ENCODE measurements at places on chromosomes 3 and 15. TPM values are rescaled to one million over a fixed set of nuclear protein-coding genes. Genes with fewer than 3 reads are reported as not detected.

The ATP8B4 gene
- total RNA-seq = not detected

- peaks cover 24% of the 10 kb centered on the region for H3K4me1 ChIP-seq
- H3K4me3 ChIP-seq = no peak overlapping the region
- DNase-seq = no peak
- H3K27me3 ChIP-seq = no peaks in the 10 kb centered on the region
Measured at GRCh38 chr3:16051691-16052090, 122.8 kb upstream of the GALNT15 start.

DNA sequence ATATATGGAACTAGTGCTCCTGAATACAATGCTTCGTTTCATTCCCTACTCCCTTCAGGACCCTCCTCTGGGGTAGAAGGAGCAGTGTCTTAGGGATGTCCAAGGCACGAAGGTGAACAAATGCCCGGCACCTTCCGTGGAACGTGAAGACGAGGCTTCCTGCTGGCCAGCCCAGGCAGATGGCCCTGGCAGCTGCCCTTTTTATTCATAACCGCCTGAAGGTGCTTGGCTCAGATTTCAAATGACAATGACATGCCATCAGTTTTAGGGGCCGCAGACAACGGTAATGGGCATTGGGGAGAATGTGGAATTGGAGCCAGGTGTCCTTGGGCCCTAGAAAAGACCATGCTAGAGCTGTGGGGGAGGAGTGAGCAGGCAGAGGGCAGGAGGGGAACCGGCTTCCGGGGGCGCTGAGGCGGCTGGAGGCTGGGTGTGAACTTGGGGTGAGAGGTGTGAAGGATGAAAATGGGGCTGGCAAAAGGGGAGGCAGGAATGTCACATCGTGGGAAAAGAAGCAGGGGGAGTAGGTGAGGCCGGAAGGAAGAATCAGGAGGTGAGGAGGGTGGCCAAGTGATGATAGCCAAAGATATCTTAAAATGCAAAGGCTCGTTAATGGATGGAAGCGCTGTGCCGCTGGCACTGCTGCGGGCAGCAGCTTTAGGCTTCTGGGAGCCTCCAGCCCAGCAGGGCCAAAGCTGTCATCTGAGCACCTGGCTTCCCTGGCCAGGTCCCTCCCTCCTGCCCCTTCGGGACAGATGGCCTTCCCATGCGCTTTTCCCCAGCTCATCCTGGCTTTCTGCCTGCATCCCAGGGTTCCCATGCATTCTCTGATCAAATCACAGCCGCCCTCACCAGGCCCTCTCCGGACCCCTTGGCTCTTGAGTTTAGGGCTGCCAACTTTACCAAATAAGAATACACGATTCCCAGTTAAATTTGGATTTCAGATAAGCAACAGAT lies 93.7 kb downstream of the TMEM266 start:
- no peaks in the 10 kb centered on the region for H3K36me3 ChIP-seq
- H3K4me3 ChIP-seq = no peak overlapping the region
- no peak overlapping the region for H3K27ac ChIP-seq
- DNase-seq = no peak
- H3K4me1 ChIP-seq = peaks cover 13% of the 10 kb centered on the region
- no peaks in the 10 kb centered on the region for H3K27me3 ChIP-seq

- no peak for DNase-seq
- no peak overlapping the region for H3K4me3 ChIP-seq
- H3K27ac ChIP-seq = no peak overlapping the region
- H3K27me3 ChIP-seq = no peaks in the 10 kb centered on the region
- no peaks in the 10 kb centered on the region for H3K36me3 ChIP-seq
Measured at GRCh38 chr3:195613468-195614069, 29.8 kb upstream of the APOD start.

DNA sequence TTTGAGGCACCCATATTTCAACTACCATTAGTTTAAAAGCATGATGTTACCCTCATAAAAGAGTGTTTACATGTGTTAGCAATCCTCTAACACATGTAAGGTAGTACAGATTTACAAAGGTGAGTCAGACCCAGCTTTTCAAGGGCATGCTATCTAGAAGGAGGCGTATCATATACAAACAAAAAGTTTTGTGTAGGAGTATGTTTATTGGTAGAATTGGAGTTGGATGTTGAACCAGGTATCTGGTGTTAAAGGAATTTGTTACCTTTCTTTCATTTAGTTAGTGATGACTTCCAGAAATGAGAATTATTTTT lies 2.4 kb downstream of the HACD3 start:
- H3K27me3 ChIP-seq = no peaks in the 10 kb centered on the region
- H3K27ac ChIP-seq = 0 out of 2 replicates have a peak overlapping the region, but pooled peaks have one; percentile 18
- peaks cover 34% of the 10 kb centered on the region for H3K4me1 ChIP-seq
- peaks cover 27% of the 10 kb centered on the region for H3K36me3 ChIP-seq
- H3K4me3 ChIP-seq = no peak overlapping the region

DNA sequence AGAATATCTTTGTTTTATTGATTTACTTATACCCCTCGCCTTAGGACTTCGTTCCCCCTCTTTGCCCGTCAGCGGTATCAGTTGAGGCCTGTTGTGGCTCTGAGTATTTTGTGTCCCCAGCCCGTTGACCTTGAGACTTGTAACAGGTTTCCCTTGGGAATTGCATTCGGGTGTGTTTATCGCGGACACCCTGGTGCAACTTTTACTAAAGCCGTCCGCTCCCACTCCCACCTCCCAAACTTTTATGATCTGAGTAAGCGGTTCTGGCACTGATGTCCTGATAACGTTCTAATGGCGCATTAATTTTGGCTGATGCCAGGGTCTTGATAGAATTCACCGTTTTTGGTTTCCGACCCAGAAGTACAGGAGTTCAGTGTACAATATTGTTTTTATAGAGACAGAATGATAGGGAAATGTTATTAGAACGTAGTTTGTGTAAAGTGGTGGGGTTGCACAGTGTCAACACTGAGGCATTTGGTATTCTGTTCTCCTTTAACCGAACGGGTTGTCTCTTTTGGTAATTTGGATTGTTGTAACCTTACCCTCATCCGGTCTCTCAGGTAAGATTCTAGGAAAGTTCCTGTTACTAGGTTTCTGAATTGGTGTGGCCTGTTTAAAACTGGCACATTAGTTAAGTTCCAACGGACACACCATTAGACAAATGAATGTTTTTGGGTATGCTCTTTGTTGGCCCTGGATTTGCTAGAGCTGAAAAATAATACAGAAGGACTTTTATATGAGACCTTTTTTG lies 47.8 kb downstream of the OIP5 start:
- no peak for DNase-seq
- H3K27me3 ChIP-seq = no peaks in the 10 kb centered on the region
- H3K4me3 ChIP-seq = peak overlapping the region; percentile 89
- H3K27ac ChIP-seq = peak overlapping the region; percentile 90
- H3K4me1 ChIP-seq = peaks cover 29% of the 10 kb centered on the region

- no peak overlapping the region for H3K4me3 ChIP-seq
- DNase-seq = no peak
- H3K36me3 ChIP-seq = peaks cover 87% of the 10 kb centered on the region
- no peak overlapping the region for H3K27ac ChIP-seq
- H3K4me1 ChIP-seq = peaks cover 18% of the 10 kb centered on the region
Measured at GRCh38 chr3:128071771-128072453, 19.7 kb downstream of the SEC61A1 start.

GRCh38 chr3:73144276-73144675 lies 82.8 kb downstream of the EBLN2 start:
- no peaks in the 10 kb centered on the region for H3K36me3 ChIP-seq
- no peak overlapping the region for H3K27ac ChIP-seq
- H3K27me3 ChIP-seq = 0 out of 2 replicates have a peak, but pooled peaks cover 4% of the 10 kb centered on the region
- no peak overlapping the region for H3K4me3 ChIP-seq

The TM4SF1 gene
- total RNA-seq = 140 TPM

The SCN11A gene
- total RNA-seq = not detected

GRCh38 chr3:28118087-28118486 lies 123.3 kb upstream of the CMC1 start:
- no peak overlapping the region for H3K4me3 ChIP-seq
- no peak overlapping the region for H3K27ac ChIP-seq
- H3K27me3 ChIP-seq = no peaks in the 10 kb centered on the region
- H3K36me3 ChIP-seq = no peaks in the 10 kb centered on the region

DNA sequence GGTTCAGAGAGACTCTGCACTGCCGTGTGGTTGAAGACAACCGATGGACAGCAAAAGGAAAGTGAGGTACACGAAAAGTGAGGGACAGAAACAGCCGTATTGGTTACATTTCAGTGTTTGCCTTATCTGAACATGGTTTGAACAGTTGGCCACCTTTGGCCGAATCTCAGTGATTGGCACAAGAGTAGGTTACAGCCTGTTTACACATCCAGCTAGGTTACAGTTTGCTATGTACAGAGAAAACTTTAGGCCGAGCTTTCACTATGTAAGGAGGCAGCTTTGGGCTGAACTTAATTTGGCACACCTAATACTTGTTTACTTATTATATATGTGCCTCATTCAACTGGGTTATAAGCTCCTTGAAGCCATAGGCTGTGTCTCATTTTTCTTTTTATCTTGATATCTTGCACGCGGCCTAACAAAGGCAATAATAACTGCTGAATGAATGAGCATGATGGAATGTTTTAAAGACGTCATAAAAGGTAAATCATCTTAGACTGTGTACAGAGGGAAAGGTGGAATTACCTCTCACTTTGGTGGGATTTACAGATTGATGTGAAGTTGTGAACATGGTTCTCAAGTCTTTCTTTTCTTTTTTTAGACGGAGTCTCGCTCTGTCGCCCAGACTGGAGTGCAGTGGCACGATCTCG lies 17.2 kb upstream of the GREM1 start:
- H3K27me3 ChIP-seq = no peaks in the 10 kb centered on the region
- H3K27ac ChIP-seq = no peak overlapping the region
- DNase-seq = no peak
- H3K4me1 ChIP-seq = 0 out of 2 replicates have a peak, but pooled peaks cover 3% of the 10 kb centered on the region
- no peak overlapping the region for H3K4me3 ChIP-seq

The NDN gene
- total RNA-seq = 41.2 TPM

DNA sequence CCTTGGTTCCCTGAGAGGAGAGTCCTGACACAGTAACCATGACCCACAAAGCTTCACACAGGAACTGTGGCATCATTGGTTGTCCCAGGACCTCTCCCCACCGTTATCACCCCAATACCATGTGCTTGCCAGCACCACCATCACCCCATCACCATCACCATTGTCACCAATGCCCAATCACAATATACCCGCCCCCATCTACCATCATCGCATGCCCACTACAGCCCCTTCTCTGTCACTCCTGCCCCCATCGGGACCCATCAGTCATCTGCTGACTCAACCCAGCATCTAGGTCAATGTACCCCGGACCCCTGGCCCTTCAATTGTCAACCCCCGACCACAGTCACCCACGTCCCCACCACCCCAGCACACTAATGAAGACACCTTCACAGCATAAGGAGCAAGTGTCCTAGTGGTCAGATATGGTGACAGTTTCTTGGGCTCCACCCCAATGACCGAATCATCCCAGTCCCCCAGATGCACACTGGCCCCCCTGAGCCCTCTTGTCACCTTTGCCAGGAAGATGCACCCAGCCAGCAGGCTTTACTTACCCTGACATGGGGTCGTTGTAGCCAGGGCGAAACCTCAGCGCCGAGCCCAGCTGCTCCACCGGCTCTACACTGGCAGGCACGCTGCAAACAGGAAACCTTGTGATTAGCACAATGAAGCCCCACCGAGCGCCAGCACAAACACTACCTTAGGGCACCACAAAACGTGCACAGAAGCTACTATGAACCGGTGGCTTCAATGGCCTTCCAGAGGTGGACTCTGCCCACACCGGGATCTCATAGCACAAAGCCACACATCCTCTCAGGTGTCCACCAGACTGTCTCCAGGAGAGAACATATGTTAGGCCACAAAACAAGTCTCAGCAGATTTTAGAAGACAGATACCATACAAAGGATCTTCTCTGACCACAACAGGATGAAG lies 25.1 kb downstream of the SHISA5 start:
- no peak overlapping the region for H3K4me3 ChIP-seq
- H3K27me3 ChIP-seq = no peaks in the 10 kb centered on the region
- H3K36me3 ChIP-seq = no peaks in the 10 kb centered on the region
- no peak overlapping the region for H3K27ac ChIP-seq
- DNase-seq = no peak

- H3K36me3 ChIP-seq = peaks cover 15% of the 10 kb centered on the region
- DNase-seq = peak; percentile 55
- peaks cover 11% of the 10 kb centered on the region for H3K4me1 ChIP-seq
- H3K4me3 ChIP-seq = no peak overlapping the region
- no peaks in the 10 kb centered on the region for H3K27me3 ChIP-seq
Measured at GRCh38 chr3:16338999-16339398, 74.0 kb downstream of the OXNAD1 start.

- no peak overlapping the region for H3K4me3 ChIP-seq
- H3K27ac ChIP-seq = no peak overlapping the region
- peaks cover 15% of the 10 kb centered on the region for H3K36me3 ChIP-seq
- no peaks in the 10 kb centered on the region for H3K27me3 ChIP-seq
Measured at GRCh38 chr3:183064475-183064874, 34.8 kb downstream of the MCCC1 start.

- H3K27me3 ChIP-seq = no peaks in the 10 kb centered on the region
- DNase-seq = no peak
- H3K36me3 ChIP-seq = no peaks in the 10 kb centered on the region
- no peak overlapping the region for H3K4me3 ChIP-seq
- no peak overlapping the region for H3K27ac ChIP-seq
Measured at GRCh38 chr15:78977091-78977571, 32.3 kb upstream of the CTSH start.

- H3K36me3 ChIP-seq = no peaks in the 10 kb centered on the region
- no peak overlapping the region for H3K27ac ChIP-seq
- no peak for DNase-seq
- no peak overlapping the region for H3K4me3 ChIP-seq
- no peaks in the 10 kb centered on the region for H3K4me1 ChIP-seq
Measured at GRCh38 chr3:76097589-76097969, 312.2 kb upstream of the ZNF717 start.

All from SJSA1 (cell line).